Activated CD8-positive, alpha-beta T cell treated with anti-CD3 and anti-CD28 coated beads for 36 hours (primary cell): ENCODE measurements at places on chromosomes 1 and 21.

DNA sequence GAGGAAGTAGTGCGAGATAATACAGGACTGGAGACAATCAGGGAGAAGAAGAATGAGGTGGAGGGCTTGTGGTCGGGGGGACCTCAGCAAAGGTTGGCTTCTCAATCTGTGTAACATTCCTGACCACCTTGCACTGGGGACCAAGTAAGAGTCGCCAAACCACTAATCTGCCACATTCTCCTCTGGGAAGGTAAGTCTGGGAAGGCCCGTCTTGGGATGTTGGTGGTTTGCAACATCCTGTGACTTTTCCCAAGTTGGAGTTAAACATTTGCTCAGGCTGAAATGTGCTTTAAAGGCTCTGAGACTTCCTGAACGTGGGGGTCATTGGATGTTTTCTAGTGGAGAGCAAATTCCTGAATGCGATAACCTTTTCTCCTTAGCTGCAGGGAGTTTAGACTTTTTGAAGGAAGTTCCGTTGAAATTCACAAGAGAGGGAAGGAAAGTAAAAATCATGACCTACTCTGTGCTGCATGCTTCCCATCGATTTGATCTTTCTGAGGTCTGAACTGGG is 325.9 kb downstream of the RPS6KC1 start:
- H3K27me3 ChIP-seq, result peaks cover 3% of the 10 kb centered on the region
- H3K4me3 ChIP-seq, result no peak overlapping the region
- DNase-seq, result no peak
- no peaks in the 10 kb centered on the region for H3K36me3 ChIP-seq
- no peak overlapping the region for H3K27ac ChIP-seq

- no peak for DNase-seq
- no peak overlapping the region for H3K27ac ChIP-seq
- H3K36me3 ChIP-seq, result no peaks in the 10 kb centered on the region
- H3K27me3 ChIP-seq, result peaks cover 18% of the 10 kb centered on the region
- H3K4me1 ChIP-seq, result no peaks in the 10 kb centered on the region
Observed at GRCh38 chr1:22687191-22687590, 23.4 kb upstream of the EPHB2 start.

DNA sequence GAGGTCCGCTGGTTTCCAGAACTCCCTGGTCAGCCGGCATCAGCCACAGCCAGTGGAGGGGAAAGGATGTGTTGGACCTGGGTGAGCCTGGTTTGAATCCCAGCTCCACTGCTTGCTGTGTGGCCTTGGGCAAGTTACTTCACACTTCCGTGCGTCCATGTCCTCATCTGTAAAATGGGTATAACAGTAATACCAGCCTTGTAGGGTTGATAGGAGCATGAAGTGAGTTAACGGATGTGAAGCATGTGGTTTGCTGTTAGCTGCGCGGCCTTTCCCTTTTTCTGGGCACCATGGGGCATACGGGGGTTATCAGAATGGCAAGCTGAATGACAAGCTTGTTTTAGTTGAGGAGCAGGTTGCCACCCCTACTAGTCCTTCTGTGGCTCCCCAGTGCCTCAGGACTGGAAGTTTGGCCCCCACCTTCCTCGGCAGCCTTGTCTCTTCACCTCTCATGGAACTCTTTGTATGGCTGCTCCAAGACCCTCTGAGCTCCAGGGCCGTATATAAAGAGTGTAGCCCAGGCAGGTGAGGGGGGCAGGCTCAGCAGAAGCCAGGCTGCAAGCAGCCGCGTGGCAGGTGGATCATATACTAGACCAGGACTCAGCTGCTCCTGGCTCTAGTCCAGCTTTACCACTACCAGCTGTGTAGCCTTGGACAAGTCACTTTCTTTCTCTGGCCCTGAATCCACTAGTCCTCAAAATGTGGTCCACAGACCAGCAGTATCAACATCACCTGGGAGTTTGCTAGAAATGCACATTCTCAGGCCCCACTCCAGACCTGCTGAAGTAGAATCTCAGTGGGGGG is 95.4 kb downstream of the LACTBL1 start:
- no peaks in the 10 kb centered on the region for H3K4me1 ChIP-seq
- no peak overlapping the region for H3K4me3 ChIP-seq
- H3K27me3 ChIP-seq, result no peaks in the 10 kb centered on the region

DNA sequence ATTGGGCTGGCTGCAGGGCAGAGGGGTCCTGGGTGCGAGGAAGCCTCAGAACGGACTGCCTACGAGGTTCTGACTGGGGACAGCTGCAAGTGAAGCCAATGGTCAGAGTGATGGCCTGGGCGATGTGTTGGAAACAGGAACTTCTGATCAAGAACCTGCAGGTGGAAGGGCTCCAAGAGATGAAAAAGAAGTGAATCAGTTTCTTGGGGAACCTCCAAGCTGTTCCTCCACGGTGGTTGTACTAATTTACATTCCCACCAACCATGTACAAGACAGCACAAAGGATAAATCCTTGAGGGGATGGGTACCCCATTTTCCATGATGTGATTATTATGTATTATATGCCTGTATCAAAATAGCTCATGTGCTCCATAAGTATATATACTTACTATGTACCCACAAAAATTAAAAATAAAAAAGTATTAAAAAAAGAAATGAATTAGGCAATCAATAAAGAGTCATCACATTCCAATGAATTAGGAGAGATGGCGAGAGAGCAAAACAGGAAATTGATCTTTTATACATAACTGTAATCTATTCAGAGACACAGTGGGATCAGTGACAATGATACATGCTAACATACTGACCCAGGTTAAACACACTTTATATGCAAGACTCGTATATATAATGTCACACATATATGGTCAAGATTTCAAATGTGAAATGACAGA is 58.1 kb downstream of the PTPN14 start:
- H3K27ac ChIP-seq, result no peak overlapping the region
- H3K27me3 ChIP-seq, result peaks cover 7% of the 10 kb centered on the region
- no peak overlapping the region for H3K4me3 ChIP-seq
- no peaks in the 10 kb centered on the region for H3K4me1 ChIP-seq
- no peak for DNase-seq
